ENCODE measurements at places on chromosomes 6 and 20.

- no peak for DNase-seq
Observed at GRCh38 chr6:33802186-33802958, 1.4 kb downstream of the MLN start.

GRCh38 chr20:59393142-59393541 lies 92.7 kb downstream of the EDN3 start:
- DNase-seq: no peak

DNA sequence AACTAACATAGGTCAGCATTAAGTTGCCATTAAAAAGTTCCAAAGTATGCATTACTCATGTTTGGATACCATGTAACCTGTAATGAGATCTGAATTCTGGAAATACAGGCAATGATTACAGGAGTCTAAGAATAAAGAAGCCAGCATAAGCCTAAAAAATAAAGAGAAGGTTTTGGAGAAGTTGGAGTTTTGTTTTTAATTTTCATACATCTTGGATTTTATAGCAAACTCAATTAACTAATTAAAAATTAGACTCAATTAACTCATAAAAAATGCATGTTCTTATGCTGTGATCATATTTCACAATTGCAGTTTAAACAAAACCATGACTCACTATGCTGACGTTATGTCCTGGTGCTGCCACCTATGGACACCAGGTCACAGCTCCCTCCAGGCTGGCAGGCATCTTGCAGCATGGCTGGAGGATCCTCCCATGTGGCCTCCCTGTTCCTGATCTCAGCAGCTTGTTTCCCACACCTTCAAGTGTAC lies 648.8 kb upstream of the AGPAT4 start:
- no peak for DNase-seq

GRCh38 chr6:157203312-157203744 lies 120.0 kb downstream of the TMEM242 start:
- DNase-seq: no peak

DNA sequence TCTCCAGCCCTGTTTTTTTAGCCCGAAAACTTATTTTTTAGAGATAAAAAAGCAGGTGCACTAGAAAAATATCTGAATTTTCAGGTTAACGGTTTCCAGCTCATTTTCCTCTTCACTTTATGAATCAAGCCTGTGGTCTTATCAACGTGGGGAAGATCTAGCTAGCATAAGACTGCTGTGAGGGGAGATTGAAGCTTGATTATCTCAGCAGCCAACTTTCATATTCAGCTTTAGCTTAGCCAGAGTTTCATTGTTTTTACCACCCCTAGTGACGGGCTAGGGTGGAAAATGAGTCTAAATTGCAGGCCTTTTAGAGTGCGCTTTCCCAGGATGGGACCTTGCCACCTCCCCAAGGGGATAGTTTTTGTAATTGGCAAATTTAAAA lies 11.9 kb upstream of the RBM38 start:
- no peak for DNase-seq

GRCh38 chr6:132919045-132919860 lies 104.9 kb downstream of the RPS12 start:
- no peak for DNase-seq

GRCh38 chr6:152223636-152224035 lies 413.5 kb downstream of the SYNE1 start:
- DNase-seq: no peak

GRCh38 chr6:167401525-167402194 lies 76.8 kb downstream of the TTLL2 start:
- DNase-seq: no peak

Measured in CD4-positive, alpha-beta T cell treated with Interleukin-2 at 100 ng/mL for 4 hours (primary cell).